NCI-H82 (cell line): ENCODE measurements at places on chromosomes 1 and 21.

DNA sequence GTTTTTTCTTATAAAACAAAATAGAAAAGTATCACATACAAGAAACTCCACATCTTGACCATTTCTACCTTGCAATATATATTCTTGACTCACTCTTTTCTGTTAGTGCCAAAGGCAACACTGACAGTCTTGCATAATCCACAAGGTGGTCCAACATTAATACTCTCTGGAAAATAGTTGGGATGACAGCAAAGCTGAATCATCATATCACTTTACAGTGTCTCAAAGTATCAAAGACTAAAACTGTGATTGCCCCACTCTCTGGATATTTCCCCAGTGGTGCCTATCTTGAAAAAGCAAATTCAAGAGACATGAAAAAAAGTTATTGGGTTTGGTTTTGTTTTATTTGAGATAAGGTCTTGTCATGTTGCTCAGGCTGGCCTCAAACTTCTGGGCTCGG, 14.6 kb upstream of the TGFBR3 start:
- no peak for DNase-seq

GRCh38 chr1:153155541-153155940, 4.9 kb upstream of the SPRR2G start:
- DNase-seq: no peak

- no peak for DNase-seq
These were observed 406.9 kb upstream of the B3GALT2 start for GRCh38 chr1:193593147-193593885.

- DNase-seq: no peak
These were observed 35.4 kb upstream of the COL24A1 start for GRCh38 chr1:86191958-86192357.

DNA sequence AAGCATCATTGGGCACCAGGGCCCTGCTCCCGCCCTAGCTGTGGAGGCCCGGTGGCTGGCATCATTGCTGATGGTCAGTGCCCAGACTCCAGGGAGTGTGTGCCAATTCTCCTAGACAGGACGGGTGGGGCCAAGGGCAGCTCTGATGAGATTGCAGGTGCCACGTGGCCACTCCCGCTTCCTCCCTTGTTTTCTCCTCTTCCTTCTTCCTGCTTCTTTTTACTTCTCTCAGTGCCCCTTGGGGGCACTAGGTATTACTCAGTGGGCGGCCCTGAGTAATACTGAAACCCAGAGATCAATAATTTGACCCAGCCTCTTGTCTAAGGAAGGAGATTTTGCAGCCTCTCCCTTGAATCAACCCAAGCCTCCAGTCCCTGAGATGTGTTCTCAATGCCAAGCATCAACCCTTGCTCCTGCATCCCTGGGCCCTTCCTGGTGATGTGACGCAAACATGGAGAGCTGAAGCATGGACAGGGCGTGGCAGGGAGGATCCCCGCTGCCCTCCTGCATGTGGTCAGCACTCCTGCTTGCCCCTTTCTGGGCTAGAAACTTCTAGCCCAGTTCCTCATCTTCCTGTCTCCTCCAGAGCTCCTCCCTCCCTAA, 32.4 kb downstream of the CDK18 start:
- no peak for DNase-seq
